ENCODE measurements at places on chromosomes 16 and 17.
A peak's percentile ranks its signal among the peaks of the same experiment; 100 is the strongest.

DNA sequence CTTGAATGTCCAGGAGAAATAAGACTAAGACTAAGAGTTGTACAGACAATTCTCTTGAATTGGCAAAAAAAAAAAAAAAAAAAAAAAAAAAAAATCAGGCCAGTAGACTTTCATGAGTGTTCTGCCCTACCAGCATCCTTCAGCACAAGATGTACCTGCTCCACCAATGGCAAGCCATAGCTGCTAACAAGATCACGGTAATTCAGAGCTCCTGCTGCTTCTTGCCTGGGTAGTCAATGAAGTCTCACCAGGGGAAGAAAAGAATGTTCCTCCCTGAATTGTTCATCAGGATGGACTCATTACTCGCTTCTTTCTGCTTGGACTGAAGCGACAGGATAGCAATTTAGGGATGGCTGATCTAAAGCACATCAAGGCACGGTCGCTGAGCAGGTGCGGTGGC lies 31.1 kb upstream of the APOH start:
- no peak for DNase-seq

GRCh38 chr16:84138824-84139627 lies 6.0 kb downstream of the HSDL1 start:
- DNase-seq, result no peak

GRCh38 chr17:31494259-31495021 lies 103.0 kb downstream of the RAB11FIP4 start:
- peak; percentile 43 for DNase-seq

GRCh38 chr17:17537311-17538099 lies 41.3 kb upstream of the RASD1 start:
- no peak for DNase-seq

- DNase-seq, result no peak
Observed at GRCh38 chr17:57749701-57750100, 4.6 kb upstream of the CCDC182 start.

DNA sequence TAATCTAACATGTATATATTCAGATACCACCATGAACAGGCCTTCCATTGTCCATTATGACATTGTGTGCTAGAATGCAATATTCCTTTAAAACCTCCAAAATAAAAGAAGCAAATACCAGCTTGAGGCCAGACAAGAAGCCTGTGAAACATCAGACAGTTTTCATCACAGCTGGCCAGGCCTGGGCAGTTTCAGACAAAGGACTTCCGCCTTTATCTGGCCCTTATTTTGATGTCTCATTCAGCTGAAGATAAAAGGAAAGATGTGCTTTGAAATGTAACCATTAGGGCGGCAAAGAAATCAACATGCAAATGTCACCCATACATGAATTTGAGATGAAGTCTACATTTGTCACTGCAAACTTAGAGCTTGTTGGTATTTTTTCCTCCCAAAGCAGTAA lies 737.5 kb downstream of the KCNJ2 start:
- no peak for DNase-seq

DNA sequence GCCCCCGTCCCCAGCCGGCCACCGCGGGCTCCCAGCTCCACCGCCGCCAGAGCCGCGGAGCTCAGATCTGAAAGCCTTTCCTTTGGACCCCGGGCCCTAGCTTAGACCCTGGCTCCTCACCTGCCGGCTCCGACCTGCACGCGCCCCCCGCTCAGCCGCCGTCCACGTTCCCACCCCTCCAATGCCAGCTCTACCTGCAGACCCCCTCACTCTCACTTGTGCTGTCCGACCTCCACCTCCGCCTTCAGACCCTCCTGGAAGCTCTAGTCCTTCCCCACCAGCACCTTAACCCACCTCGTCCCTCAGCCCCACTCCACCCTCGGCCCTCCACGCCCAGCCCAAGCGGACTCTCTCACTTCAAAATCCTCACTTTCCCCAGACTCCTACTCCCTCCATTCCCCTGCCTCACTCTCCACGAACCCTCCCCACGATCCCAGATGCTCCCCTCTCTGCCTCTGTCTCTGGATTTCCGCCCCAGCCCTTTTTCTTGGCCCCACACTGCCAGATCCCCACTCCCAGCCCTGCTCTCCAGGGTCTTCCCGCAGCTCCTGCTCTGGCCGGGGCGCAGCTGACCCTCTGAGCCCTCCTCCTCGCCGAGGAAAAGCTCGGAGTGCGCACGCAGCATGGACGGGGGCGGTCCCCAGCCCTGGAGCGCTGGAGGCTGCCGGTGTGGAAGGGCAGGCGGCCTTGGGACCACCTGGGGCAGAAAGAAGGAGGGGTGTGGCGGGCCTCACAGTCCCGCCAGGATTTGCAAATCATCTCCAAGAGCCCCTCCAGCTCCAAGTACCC lies at the start of gene TMEM114:
TSS of gene TMEM114 (minus strand) at position 612 of the 789 bp plus-strand sequence. CDS start 673 bp downstream, outside the sequence.
- DNase-seq, result no peak

DNA sequence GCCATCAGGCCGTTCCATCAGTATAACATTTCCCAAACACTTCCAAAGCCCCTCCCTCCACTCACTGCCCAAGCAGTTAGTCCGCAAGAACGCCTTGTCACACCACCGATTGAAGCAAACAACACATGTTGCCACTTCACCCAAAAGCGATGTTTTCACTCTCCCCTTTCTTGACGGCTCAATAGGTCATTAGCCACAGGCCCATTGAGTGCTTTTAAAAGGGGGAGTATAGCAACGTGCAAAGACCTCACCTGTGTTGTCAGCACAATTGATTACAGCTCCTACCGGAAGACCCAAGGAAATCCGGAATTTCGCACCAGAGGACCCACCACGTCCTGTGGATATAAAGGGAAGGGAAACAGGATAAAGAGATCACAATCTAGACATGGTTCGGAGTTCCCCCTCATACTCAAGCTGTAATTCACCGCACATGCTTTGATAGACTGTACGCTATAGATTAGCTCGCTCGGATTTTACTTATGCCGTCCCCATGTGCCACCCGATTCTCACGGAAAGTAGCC lies 690 bp downstream of the RPL23 start:
- DNase-seq, result peak; percentile 56

DNA sequence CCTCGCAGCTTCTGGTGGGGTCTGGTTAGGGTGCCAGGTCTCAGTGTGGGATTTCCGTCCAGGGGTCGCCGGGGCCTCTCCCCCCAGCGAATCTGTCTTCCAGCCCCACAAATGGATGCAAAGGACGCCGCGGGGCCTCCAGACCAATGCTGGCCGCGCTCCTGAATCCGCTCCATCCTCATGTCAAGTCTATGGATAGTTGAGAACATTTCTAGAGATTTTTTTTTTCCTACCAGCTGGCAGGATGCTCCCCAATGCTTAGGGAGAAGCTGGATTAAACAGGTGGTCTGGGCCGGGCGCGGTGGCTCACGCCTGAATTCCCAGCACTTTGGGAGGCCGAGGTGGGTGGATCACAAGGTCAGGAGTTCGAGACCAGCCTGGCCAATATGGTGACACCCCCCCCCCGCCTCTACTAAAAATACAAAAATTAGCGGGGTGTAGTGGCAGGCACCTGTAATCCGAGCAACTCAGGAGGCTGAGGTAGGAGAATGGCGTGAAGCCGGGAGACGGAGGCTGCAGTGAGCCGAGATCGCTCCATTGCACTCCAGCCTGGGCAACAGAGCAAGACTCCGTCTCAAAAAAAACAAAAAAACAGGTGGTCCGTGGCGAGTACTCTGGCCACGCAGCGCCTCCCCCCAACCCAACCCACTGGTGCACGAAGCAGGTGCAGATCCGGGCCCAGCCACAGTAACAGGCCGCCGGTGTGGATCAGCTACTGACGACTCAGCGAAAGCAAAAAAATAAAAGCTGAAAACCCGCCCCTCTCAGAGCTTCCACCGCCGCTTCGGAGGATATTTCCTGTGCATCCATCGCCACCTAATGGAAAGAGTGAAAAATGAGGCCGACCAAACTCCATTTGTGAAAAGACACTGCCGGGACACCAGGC lies 1.1 kb upstream of the NXN start:
- DNase-seq, result peak; percentile 96

DNA sequence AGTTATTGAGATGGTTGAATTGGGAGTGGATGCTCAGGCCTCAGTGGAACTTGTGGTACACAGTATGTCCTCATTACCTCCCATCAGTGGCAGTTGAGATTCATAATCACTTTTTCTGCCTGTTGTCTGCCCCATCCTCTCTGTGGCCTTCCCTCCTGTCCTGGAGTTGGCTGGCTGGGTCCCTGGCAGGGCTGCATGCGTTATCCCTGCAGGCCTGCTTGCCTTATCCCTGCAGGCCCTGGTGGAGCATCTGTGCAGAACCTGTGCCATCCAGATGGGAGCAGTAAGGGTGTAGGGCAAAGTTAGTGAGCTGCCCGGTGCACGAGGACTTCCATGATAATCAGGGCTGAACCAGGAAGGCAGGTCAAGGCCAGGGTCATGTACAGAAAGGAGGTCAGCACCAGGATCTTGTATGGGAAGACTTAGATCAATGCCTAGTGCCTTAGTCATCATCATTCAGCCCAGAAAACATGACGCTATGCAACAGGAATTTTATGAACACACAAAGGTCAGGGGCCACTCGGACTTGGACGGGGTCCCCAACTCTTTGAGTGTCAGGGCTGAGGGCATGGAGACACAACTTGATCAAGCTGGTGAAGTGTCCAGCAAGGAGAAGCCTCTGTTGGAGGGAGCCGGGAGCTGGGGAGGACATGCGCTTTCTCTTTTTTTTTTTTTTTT lies 47.2 kb downstream of the ABCC1 start:
- DNase-seq, result no peak

DNA sequence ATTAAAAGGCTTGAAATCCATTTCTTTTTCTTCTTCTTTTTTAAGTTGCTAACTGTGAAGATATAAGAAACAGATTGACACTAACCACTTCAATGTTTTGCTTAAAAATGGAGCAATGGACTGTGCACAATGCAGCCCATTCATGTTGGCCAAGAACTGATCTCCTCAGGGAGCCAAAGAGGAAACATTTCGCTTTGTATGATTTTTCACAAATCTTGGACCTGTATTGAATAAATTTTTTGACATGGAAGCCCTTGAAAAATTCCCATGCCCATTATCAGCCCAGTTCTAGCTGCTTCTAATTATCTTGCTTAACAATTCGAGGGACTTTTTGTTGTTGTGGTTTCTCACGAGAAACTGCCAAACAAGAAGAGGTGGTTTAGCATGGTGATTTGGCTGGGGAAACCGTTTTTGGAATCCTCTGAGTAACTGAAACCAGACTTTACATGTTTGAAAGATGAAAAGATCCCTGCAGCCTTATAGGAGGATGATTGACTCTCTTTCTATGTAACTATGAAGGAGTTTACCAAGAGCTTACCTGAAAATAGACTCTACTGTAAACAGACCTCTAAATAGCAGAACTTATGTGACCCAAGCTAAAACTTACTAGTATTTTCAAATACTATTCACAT lies 1389.4 kb upstream of the GOT2 start:
- no peak for DNase-seq

DNA sequence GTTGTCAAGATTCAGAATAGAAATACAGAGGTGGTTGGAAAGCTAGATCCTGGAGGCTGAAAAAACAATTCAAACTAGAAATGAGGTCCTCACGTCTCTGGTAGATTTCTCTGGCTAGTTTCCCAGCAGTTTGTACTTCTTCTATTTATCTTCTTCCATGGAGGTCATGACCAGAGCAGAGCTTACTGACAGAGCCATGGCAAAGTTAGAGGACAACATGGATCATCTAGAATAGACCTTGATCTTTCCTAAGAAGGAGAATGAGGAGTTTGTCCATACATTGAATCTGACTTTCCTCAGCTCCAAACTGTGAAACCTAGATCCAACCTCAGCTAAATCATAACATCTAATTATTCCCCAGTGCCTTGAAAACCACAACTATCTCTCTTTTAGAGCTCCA lies 900.8 kb upstream of the GOT2 start:
- DNase-seq, result no peak

- no peak for DNase-seq
Observed at GRCh38 chr16:49017501-49017900, 264.1 kb downstream of the CBLN1 start.

GRCh38 chr17:45692661-45693060 lies 91.5 kb upstream of the CRHR1 start:
- no peak for DNase-seq

DNA sequence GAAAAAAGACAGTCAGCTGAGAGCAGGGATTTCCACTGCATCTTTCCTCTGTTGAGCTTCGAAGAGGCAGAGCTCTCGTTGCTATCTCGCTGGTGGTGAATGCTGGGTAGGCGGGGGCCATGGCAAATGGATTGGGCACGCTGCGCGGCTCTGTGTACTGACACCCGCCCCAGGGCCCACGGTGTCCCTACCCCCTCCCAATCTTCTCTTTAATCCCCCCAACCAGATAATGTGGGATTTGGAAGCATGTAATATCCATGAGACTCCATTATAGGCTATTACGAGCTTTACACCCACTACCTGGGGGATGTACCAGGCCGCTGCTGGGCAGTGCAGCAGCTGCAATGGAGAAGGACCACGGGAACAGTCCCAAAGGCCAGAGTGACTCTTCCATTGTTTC lies 8.3 kb downstream of the PIPOX start:
- no peak for DNase-seq

Measured in hematopoietic multipotent progenitor cell treated with erythropoietin and hydrocortisone succinate and interleukin-3 and kit ligand, for 6 days (in vitro differentiated cells).